Central memory CD4-positive, alpha-beta T cell (primary cell): ENCODE measurements at places on chromosomes 13 and 19.

DNA sequence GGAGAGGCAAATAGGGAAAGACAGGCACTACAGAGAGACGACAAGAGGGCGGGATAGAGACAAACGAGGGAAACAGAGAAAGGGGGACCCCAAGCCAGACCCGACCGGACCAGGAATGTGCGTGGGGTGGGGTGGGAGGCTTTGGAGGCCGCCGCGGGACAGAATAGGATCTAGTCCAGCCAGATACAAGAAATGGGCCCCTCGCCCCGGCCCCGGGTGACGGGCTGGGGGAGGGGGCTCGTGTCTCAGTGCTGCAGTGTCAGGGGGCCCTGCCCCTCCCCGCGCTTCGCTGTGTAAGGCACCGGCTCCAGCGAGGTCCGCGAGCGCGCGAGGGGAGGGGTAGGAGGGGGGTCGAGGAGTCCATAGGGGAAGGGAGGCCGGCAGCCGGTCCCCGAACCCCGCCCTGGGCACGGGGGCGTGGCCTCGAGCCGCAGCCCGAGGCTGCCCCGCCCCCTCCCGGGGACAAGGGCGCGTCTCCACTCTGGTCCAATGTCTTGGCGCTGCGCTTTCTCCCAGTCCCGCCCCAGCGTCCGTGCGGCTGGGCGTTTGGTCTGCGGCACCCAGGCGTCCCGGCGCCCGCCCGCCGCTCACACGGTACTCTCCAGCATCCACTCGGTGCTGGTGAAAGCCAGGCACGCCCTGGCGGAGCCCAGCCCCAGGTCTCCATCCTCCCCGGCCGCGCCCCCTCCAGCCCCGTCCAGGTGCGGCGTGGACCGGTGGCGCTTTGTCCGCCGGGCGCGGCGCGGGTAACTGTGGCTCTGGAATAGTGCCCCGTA, 11.0 kb downstream of the IFNL1 start:
- no peak for DNase-seq

DNA sequence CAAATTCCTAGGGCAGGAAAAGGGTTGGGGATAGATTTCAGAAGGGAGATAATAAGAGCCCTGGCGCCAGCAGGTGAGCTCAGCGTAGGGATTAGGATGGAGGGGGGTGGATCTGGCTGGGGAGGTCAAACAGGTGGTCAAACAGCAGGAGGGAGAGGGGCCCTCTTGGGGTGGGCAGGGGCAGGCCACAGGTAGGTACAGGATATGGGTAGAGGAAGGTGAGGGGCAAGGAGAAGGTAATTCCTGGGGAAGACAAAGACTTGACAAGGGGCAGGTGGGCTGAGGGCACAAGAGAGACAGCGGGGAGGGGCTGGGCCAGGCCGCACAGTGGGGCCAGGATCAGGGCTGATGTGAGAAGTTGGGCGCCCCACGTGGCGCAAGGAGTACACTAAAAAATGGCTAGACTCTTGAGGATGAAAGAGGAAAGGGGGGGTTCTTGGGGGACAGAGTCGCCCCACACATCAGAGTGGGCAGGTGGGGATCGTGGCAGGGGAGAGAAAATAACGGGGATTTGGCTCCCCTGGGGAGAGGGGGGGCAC, 713 bp downstream of the KRI1 start:
- peak; percentile 49 for DNase-seq

GRCh38 chr13:73933795-73934194, 200.4 kb downstream of the KLF12 start:
- DNase-seq, result no peak

- no peak for DNase-seq
Measured at GRCh38 chr13:47420020-47420419, 523.2 kb upstream of the HTR2A start.

- no peak for DNase-seq
Measured at GRCh38 chr13:24574847-24575246, 62.3 kb upstream of the PARP4 start.

- no peak for DNase-seq
Measured at GRCh38 chr13:20812890-20813289, 39.1 kb upstream of the EEF1AKMT1 start.

DNA sequence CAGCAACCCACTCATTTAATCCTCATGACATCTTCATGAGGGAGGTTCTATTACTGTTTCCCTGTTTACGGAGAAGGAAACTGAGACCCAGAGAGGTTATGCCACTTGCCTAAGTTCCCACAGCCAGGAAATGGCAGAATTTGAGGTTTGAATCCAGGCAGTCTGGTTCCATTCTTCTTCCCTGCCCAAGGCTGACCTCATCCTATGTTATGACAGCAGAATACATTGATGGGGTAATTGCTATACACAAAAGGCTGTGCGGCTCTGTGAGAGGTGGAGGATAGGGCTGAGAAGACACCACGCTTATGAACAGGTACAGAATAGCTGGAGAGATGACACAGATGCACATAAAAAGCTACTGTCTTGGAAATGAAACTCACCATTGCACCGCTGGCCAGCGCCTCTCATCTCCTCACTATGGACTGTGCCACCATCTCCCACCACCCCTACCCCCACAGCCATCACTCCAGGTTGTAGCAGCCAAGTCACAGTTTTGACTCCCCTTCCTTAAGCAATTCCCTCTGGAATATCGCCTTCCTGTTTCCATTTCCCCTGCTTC, 11.5 kb downstream of the MAG start:
- DNase-seq, result no peak

DNA sequence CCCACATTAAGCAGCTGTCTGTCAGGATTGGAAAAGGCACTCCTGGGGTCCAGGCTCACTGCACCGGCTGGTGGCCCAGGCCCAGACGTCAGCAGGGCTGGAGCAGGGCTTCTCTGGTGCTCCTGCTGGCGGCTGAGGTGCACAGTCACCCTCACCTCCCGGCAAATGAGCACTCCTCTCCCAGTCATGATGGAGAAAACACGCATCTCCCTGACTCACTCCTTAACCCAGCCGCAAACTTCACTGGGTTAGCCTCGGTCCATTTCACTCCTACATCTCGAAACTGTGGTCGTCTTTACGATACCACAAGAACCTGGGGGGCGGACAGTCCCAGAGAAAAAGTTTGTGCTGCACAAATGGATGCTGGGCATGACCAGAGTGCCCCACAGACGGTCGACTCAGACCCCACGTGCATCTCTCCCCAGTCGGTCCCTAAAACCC, 3.3 kb upstream of the RASA3 start:
- DNase-seq, result no peak

- DNase-seq, result no peak
Measured at GRCh38 chr19:40813182-40813581, 14.2 kb downstream of the EGLN2 start.

- DNase-seq, result no peak
Measured at GRCh38 chr13:38766799-38767198, 79.9 kb downstream of the FREM2 start.

- no peak for DNase-seq
Measured at GRCh38 chr19:46616631-46617322, 8.1 kb downstream of the PTGIR start.

GRCh38 chr13:35549481-35549880, 73.0 kb upstream of the MAB21L1 start:
- no peak for DNase-seq

- DNase-seq, result no peak
Measured at GRCh38 chr19:11264452-11265176, 2.3 kb upstream of the DOCK6 start.

DNA sequence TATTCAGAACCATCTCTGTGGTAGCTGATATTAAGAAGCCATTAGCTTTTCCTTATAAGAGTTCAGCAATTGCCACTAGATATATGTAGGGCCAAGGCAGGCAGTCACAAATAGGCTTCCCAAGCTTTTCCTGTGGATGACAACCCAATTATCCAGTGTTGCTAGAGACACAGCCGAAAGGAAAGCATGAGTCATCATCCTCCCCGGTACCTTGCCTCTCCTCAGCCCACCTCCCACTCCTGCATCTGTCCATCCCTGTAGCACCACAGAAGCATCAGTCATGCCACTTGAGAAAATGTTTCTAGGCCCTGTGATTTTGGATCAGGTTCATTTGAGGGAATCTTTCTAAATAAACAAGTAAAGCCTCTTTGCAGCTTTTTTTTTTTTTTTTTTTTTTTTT, 204.3 kb downstream of the DNAJC15 start:
- no peak for DNase-seq

- no peak for DNase-seq
Measured at GRCh38 chr13:51717786-51718398, 86.1 kb downstream of the DHRS12 start.

DNA sequence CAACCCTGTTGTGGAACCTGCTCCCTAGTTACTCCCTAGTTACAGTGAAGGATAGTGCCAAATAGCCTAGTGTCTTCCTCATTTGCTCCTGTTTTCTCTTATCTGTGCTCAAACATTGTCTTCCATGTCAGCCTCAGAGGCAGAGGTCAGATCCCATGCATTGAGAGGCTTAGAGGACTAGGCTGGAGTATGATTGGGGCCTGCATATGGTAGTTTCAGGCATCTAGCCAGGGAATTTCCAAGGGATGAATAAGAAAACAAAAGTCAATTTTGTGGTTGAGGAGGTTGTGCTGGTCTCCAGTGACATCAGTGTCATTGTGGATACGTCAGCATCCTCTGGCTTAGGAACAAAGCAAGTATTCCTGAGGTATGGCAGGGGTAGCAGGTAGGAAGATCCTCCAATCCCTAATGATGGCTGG, 9.4 kb downstream of the ZNF546 start:
- DNase-seq, result no peak

GRCh38 chr19:15841875-15842569, 26.6 kb upstream of the OR10H1 start:
- no peak for DNase-seq

DNA sequence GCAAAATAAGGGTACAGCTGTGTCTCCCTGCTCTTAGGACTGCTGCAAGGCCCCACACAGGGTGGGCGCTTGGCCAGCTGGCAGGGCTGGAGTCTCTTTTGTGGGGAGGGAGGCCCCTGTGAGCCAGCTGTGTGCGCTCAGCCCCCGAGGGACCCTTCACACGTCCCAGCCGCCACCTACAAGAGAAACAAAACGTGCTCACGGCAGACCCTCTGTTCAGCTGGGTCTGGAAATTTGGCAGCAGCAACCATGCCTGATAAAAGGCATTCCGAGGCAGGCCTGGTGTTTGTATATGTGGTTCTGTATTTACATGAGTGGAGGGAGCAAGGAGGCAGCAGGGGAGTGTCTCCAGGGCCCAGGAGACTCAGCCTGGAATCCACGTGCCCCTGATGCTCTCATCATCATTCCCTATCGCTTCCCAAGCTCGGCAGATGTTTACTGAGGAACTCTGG, 49.7 kb downstream of the CRTC1 start:
- no peak for DNase-seq

DNA sequence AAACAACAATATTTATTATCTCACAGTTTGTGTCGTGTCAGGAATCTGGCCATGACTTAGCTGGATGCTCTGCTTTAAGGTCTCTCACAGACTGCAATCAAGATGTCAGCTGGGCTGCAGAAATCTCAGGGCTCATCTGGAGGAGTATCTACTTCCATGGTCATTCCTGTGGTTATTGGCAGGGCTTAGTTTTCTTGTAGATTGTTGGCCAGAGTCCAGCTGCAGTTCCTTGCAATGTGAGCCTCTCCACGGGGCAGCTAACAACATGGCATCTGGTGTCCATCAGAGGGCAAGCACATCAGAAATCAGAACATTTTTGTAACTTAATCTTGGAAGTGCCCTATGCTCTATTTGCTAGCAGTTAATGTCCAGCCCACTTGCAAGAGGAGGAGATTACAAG, 45.7 kb upstream of the TDRD3 start:
- no peak for DNase-seq

- DNase-seq, result no peak
Measured at GRCh38 chr13:35987572-35988513, 143.3 kb downstream of the DCLK1 start.

GRCh38 chr19:4620675-4621074, 18.6 kb upstream of the TNFAIP8L1 start:
- no peak for DNase-seq

DNA sequence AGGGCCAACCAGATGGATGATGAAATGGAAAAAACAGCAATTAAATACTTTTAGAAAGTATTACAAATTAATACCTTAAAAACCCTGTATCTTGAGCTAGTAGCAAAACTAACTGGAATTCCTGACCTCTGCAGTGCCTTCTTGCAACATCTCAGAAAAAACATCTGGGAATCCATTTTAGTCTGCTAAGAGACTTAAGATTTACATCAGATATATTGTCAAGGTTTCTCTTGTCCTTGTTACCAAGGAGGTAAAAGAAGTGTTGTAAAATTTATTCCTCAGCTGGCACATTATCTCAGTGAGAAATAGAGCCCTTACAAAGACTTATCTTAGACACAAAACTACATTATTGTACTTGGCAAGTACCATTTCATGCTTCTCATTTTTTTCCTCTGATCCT, 18.5 kb downstream of the KCNRG start:
- DNase-seq, result no peak

GRCh38 chr19:38706792-38707511, 37.3 kb downstream of the CAPN12 start:
- DNase-seq, result no peak

- DNase-seq, result no peak
Measured at GRCh38 chr13:112058519-112058873, 8.5 kb upstream of the SOX1 start.

DNA sequence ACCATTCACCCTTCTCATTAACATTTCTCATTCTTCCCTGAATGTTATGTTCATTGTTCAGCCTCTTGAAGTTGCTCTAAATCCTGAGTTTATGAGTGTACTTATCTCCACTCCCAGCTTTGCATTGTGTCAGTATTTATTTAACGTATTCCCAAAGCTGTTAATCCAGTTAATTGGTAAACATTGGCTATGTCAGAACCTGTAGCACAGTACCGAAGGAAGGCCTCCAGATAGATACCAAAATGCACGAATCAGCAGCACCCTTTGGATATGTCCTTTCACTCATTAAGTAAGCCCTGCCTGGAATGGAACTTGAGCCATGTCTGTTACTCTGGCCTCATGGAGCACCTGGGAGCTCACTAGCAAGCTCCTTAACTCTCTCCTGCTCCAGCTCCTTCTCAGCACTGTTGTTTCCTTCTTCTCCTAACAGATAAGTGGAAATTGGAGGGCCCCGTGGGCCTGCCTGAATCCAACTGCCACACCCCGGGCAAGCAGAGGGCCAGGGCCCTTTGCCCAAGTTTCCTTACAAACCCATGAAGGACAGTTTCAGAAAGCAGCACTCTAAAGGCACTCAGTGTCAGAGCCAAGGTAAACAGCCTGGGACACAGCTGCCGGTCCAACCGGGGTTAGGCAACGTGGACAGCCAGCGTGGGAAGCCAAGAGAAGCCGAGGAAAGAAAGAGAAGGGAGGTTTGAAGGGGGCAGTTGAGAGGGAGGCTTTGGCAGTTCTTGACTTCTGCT, 155.0 kb upstream of the SERP2 start:
- DNase-seq, result no peak

- no peak for DNase-seq
Measured at GRCh38 chr13:76808927-76809326, 77.3 kb downstream of the KCTD12 start.

- DNase-seq, result no peak
Measured at GRCh38 chr19:4197625-4198466, 15.4 kb downstream of the ANKRD24 start.

- DNase-seq, result no peak
Measured at GRCh38 chr13:48072304-48072703, 22.6 kb downstream of the MED4 start.
